ENCODE measurements at places on chromosomes 12 and 14.

DNA sequence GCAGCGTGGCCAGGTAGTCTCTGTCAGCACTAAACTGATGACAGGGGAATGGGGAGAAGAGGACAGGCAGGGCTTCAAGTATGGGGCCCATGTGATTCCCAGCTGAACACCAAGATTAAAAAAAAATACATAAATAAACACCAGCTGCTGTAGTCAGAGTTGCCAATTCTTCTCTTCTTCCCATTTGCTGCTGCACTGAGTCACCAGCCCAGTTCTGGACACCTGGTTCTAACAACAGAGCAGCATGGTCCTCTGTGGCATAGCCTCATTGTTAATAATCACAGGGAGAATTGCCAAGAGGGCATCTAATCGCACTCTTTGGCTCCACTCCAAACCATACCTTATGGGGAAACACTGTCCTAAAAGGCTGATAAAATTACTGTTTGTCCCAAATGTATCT lies 15.1 kb downstream of the PPM1H start:
- DNase-seq, result peak; percentile 35

GRCh38 chr14:23137813-23138535 lies 18.9 kb upstream of the CEBPE start:
- no peak for DNase-seq

GRCh38 chr12:117255386-117255785 lies 65.1 kb upstream of the FBXO21 start:
- DNase-seq, result no peak

GRCh38 chr12:49950273-49951251 lies at the start of gene AQP2:
AQP2 (plus strand) TSS chr12:49950737; CDS start chr12:49950831, 94 bp downstream.
- no peak for DNase-seq

- DNase-seq, result no peak
Observed at GRCh38 chr14:99122521-99123125, 149.4 kb downstream of the BCL11B start.

GRCh38 chr12:12518919-12519318 lies 43.7 kb downstream of the DUSP16 start:
- DNase-seq, result no peak

DNA sequence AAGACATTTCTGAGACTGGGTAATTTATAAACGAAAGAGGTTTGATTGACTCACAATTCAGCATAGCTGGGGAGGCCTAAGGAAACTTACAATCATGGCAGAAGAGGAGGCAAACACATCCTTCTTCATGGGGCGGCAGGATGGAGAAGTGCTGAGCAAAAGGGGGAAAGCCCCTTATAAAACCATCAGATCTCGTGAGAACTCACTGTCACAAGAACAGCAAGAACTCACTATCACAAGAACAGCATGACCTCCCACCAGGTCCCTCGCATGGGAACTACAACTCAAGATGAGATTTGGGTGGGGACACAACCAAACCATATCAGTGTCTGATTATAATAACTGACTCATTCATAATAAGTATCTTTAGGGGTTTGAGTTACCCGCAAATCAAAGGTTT lies 6.4 kb downstream of the SLC39A9 start:
- DNase-seq, result no peak

GRCh38 chr14:68922886-68923285 lies 56.2 kb downstream of the ACTN1 start:
- no peak for DNase-seq

- DNase-seq, result no peak
Observed at GRCh38 chr12:73599268-73599667, 938.4 kb upstream of the ATXN7L3B start.

DNA sequence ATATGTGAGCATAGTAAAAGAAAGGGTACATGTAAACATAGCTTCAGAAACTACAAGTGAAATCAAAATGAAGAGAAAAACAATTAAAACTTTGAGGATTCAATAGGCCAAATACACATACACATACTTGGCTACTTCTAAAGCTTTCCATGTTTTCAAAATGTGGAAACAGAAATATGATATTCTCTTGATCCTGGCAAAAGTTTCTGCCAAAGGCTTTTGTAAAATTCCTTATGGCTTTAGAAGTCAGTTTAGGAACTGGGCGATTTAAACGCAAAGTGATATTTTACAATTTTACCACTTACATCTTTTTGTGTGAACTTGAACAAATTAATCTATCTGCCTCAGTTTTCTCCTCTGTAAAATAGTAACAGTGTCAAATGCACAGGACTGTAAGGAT lies 756.4 kb downstream of the C12orf50 start:
- no peak for DNase-seq

- no peak for DNase-seq
Observed at GRCh38 chr14:73263606-73264005, 26.3 kb downstream of the PAPLN start.

DNA sequence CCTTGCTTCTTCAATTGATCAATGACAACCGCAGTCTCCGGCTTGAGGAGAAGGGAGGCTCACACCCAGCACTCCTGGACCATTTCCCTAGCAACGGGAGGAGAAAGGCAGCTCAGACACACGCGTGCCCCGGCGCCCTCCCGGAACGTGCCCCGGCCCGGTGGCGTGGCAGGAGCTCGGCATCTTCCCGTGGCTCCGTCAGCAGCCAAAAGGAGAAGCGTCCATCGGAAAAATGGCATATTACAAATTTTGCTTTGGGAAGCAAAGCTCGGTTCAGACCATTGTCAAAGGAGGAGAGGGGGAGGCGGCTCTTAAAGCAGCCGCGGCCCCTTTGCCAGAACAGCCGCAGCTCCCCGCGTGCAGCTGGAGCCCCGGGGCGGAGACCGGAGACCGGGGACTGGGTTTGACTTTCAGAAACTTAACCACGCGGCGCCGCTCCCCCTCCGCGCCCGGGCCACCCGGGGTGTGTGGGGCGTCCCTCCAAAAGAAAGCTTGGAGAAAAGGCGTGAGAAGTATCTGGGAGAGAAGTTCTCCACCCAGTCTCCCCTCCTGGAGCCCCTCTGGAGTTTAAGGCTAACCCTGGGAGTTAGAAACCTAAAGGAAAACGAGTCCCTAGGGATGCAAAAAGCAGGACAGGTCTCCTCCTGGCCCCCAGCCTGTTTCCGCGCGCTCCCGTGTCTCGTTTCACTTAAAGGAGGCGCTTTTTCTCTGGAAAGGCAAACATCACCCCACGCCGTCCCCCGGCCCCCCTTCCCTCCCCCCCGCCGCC lies 545 bp downstream of the PPFIA2 start:
- DNase-seq, result no peak

- no peak for DNase-seq
Observed at GRCh38 chr12:108337235-108338223, 1.6 kb downstream of the CMKLR1 start.

DNA sequence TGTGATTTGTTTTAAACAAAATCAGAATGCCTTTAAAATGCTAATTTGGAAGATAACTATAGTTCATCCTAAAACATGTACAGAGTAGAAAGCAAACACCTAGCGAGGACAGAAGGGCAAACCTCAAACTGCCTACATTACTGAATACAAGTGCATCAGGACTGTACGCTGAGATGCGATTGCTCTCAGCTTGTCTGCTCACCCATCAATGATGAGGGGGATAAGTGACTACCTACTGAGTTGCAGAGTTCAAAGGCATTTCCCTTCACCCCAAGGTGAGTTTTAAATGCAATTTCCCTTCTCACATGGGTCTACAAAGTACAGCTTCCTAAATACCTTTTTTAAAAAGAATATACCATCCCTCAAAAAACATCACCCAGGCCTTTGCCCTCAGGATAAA lies 52.9 kb downstream of the PHLDA1 start:
- DNase-seq, result no peak

DNA sequence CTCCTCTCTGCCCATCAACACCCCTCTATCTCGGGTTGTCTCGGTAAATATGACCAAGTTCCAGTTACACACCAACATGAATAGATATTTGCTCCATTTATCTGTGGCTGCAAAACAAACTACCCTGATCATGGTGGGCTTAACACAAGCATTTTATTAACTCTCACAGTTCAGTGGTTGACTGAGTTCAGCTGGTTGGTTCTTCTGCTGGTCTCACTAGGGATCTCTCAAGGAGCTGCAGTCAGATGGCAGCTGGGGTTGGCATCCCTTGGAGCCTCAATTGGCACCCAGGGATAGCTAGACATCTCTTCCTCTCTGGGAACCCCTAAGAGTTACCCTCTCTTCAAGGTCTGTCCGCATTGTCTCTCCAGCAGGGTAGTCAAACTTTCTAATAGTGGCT lies 25.4 kb downstream of the P2RX7 start:
- no peak for DNase-seq

DNA sequence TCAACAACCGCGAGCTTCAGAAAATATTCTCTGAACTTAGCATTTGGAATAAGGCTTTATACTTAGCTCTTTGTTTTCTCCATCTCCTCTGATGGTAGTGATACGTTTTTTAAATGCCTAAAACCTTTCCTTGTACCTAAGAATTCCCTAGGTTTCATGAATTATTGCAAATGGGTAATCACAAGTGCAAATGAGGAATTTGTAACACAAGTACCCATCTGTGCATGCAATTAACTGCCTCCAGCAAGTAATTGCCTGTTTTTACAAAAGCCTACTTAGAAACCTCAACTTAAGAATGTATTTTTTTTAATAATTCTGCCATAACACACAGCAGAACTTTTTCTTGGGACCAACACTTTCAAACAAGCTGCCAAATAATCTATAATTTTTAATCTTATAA lies 149.2 kb downstream of the PHLDA1 start:
- DNase-seq, result no peak

DNA sequence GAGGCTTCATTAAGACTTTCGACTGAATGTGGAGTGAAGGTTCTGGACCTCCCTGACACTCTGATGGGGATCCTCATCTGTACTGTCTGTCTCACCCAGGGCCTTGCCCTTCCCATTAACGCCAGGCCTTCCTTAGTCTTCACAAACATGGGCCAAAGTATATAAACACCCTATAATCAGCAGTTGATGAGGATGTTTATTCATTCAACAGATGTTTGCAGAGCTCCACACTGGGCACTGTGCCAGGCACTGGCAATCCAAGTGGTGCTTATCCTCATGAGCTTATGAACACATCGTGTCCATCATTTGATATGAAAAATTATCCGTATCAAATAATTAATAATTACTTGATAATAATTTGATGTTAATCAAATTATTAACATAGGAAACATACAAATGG lies 454.4 kb downstream of the FUT8 start:
- DNase-seq, result no peak

DNA sequence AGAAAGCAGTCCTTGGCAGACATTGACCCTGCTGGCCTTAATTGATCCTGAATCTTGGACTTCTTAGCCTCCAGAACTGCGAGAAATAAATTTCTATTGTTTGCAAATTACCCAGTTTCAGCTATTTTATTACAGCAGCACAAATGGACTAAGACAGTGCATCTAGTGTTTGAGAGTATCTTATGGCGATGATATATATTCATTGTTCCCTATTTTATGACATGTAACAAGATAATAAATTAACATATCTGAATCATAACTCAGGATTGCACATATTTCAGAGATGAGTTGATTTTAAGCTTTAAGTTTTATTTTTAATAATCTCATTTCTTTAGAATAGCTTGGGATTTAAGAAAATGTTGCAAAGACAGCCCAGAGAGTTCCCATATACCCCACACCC lies 167.4 kb upstream of the FOXG1 start:
- no peak for DNase-seq
